ENCODE measurements at places on chromosomes 2 and 18.
A peak's percentile ranks its signal among the peaks of the same experiment; 100 is the strongest.

GRCh38 chr2:108806371-108807113, 20.0 kb downstream of the CCDC138 start:
- no peak for DNase-seq

GRCh38 chr2:24919037-24919505, 966 bp downstream of the ADCY3 start:
- DNase-seq, result peak; percentile 41

DNA sequence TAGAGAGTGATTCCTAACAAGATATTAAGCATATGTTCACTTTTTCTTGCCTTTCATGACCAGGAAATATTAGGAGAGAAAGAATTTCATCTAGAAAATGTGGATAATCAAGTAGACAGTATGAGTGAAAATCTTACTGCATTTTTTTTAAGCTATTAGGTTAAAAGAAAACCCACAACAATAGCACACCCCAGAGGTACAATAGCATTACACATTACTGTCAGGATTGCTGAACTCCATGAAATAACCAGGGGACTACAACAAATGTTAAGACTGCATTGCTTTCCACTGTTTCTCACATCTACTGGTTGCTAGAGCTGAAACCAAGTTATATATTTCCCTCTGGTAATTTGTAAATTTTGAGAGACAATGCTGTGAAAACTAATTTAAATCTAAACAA, 33.7 kb downstream of the KLF7 start:
- DNase-seq, result no peak

- no peak for DNase-seq
These were observed 141.0 kb upstream of the BCL2L11 start for GRCh38 chr2:110979471-110980338.

DNA sequence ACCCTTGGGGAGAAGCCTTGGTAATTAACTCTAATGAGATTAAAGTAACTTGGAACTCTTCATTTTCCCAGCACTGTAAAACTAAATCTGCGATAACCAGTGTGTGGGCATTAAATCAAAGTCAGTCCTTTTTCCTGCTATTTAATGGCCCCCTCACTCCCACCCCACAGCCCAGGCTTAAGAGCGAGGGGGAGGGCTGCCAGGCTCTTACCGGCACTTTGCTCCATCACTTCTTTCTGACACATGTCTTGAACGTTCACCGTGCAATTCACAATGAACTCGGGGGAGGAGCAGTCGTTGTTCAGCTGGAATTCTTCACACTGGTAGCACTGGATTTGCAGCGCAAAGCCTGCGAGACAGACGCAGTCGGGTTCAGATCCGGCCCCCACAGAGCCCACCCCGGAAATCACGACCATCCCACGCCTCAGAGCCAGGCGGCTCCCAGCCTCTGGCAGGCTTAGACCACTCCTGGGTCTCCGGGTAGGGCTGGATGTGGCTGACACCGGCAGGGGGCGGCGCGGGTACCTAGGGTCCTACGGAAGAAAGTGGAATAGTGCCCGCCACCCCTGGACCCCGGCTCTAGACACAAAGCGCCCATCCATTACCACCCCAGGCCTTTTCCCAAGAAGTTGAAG, 1.7 kb downstream of the LYPD1 start:
- DNase-seq, result no peak

GRCh38 chr18:77132369-77133050, at the start of gene MBP:
TSS of gene MBP (minus strand) at chr18:77132783. CDS start at chr18:77105261, 27,522 bp downstream.
- peak; percentile 68 for DNase-seq

DNA sequence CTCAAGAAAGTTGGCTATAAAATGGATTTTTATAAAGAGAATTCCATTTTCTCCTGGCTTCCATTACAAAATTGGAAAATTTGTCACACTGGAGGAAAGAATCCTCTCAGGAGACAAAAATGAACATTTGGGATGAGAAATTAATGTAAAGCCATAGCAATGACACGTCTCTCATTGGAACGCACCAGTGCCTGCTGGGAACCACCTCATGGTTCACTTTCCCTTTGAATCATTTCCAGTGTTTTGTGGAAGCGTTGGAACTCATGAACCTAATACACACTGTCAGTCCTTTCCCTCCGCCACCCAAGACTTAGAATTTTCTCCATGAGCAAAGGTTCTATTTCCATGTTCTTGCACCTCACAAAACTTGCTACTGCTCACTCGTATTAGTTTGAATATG, 21.0 kb upstream of the NRP2 start:
- DNase-seq, result no peak

GRCh38 chr2:119860924-119861323, 101.2 kb downstream of the PTPN4 start:
- DNase-seq, result no peak

DNA sequence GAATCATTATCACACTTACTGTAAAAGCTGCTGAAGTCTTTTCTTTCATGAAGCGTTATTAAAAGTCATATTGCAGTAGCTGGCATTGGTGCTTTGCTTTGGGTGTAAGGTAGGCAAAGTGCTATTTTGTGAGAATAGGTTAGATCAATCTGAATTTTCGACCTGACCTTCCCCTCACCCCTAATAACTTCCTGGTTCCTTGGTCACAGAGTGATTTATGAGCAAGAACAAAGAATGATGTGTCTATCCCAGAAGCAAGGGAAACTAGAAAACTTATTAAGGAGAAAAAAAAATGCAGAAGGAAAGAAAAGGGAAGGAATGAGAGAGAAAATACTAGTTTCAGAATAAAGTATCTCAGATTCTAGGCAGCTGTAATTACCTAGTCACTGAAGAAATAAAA, 163.1 kb upstream of the MEIS1 start:
- DNase-seq, result no peak

GRCh38 chr2:206064077-206064476, 21.9 kb downstream of the INO80D start:
- DNase-seq, result no peak

- DNase-seq, result no peak
These were observed 13.1 kb upstream of the GPR17 start for GRCh38 chr2:127632592-127633489.

GRCh38 chr18:24136967-24137373, 1.9 kb upstream of the CABYR start:
- no peak for DNase-seq

DNA sequence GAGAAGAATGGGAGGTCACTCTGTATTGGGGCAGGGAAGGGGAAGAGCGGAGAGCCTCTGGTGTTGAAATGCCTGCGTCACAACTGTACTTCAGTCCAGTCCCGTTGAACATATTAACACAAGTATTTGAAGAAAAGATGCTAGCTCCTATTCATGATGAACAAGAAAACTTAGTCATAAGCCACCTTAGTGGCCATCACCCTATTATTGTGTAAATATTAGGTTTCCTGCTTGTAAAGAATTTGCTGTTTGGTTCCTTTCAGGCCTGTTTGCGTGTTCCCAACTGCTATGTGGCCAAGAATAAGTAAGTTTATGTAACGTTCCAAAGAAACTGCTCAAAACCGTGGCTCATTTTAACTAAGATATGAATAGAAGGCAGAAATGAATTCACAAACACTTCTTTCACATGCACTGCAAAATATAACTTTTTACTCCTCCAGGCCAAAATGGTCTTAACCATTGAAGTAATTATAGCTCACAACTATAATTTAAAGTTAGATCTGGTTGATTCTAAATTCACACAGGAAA, 204.3 kb downstream of the ZNF385B start:
- no peak for DNase-seq

GRCh38 chr2:144660518-144661316, 140.8 kb upstream of the ZEB2 start:
- DNase-seq, result no peak

DNA sequence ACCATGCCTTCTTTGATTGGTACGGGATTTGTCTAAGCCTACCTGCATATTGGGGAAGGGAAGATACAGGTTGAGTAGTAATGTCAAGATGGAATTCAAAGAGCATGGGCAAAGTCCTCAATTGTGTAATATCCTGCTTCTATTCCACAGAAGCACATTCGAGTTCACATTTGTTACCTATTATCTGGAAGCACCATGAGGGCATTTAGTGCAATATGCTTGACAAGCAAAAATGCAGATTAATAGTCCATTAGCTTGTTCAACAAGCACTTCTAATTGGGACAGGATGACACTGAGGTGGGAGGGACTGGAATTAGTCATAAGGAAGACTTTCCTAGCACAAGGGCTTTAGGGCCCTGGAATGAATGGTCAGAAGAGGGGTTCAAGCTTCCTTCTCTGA, 40.5 kb downstream of the MYO5B start:
- DNase-seq, result no peak

GRCh38 chr2:196293751-196294515, 122.6 kb upstream of the STK17B start:
- no peak for DNase-seq

DNA sequence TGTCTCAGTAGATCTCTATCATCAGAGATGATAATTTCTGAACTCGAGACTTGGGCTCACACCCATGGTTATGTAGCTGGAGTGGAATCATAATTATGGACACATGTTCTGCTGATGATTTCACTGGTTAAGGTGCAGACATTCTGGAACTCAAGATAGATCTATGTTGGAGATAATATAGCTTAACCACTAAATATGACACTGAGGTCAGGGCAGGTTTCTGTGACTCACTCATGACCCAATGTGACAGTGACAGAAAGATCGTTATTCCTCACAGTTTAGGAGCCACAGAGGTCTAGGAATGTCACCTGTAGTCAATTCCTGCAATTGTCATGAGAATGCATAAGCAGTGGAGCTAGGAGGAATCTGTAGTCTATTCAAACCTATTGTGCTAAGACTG, 828.6 kb downstream of the TRIB2 start:
- DNase-seq, result no peak

GRCh38 chr2:30492619-30493018, 45.6 kb downstream of the LCLAT1 start:
- no peak for DNase-seq

DNA sequence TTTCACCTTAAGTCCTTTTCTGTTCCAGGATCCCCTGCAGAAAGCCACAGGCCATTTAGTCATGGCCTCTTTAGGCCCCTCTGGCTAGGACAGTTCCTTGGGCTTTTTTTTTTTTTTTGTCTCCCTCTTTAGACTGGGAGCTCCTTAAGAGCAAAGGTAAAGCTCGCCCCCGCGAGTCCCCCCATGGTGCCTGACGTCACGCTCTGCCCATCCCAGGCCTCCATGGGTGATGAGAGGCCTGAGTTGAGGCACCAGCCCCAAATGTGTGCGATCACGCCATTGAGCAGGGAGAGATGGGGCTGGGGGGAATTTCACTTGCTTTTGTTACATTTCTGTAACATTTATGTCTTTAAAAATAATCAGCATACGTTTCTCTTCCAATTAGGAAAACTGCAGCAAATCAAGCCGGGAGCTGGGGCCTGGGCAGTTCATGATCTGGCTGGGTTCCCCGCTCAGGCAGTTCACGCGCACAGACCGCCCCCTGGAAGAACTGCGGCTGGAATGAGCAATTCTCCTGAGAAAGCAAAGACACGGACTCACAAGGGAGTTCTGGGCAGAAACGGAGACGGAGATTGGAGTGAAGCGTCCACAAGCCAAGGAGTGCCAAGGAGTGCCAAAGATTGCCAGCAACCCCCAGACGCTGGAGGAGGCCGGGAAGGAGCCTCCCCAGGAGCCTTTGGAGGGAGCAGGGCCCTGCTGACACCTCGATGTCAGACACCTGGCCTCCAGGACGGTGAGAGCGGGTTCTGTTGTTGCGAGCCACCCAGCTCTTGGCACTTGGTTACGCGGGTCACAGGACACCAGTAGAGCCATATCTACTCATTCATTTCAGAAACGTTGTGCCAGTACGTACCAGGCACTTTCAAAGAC, 108.4 kb upstream of the ODC1 start:
- no peak for DNase-seq

DNA sequence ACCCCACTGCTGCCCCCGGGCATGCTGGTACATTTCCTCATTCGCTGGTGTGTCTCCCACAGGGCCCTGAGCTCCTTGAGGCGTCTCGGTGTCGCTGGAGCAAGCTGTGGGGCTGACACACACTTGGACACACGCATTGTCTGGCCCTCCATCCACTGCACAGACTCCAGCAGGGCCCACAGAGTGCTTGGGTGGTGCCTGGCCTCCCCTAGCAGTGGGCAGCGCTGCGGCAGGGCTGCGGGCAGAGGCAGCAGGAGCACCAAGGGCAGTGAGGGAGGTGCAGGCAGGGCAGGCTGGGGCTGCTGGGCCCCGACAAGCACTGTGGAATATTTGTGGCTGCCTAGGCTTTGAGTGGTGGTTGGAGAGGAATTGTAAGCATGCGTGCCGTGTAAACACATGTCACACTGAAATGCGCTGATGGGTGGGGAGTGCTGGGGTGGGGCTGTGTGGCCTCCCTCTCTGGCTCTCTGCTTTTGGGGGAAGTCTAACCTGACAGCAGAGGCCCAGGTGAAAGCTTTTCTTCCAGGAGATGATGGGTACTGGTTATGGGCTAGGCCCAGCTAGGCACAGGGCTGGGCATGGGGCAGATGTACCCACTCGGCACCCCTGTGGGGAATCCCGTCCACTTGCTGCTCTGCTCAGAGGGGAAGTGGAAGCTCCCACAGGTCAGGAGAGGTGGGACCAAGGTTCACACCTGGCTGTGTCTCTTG, 55.5 kb upstream of the HS6ST1 start:
- DNase-seq, result no peak

DNA sequence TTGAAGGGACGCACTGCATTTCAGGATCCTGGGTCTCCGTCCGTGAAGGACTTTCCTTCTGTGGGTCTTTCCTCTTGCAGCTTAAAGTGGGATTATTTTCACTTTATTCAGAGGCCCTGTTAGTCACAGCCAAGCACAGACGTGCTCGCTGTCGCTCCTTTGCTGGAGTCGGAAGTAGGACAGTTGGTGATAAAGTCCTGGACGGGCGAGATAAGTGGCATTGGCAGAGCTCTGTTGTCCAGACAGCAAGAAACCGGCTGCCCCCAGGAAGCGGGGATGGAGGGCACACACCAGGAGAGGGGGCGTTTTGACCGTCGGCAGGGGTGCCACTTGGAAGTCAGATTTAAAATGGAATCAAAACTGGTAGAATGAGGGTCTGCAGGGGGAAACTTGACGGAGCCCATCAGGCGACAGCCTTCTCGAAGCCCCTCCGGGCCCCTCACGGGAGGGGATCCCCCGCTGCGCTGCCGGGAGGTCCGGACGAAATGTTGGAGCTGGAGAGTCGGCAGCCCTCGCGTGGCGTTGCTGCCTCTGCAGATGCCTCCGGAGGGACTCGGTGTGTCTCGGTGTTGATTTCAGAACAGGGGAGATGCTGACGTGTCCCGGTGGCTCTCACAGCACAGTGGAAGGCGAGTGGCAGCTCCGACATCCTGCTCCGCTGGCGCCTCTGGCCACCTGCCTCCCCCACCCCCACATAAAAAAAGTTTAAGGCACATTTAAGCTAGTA, 124.2 kb downstream of the NFATC1 start:
- DNase-seq, result no peak

DNA sequence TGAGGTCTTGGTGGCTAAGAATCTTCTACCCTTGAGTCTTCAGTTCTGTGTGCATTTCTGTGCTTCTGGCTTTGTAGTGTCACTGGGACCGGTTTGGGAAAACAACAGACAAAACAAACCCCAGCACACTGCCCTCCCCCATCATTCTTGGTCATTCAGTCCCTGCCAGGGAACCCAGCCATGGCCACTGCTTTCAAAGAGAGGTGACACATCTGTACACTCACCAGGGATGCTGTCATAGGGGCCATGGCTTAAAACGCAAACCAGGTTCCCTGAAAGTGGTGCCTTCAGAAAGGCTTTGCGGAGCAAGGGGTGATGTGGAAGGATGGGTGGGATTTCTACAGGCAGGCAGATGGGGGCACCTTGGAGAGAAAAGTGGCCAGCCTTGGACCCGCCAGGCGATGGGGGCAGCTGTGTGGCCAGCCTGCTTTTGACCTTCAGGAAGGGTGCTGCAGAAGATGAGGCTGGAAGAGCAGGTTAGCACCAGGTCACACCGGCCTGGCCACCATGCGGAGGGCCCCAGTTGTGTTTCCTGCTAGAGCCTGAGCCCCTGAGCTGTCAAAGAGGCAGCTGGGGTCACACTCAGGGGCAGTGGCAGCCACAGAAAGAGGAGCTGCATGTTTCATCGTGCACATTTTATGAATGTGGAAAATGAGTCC, 101.3 kb downstream of the INHBB start:
- DNase-seq, result no peak

Measured in stimulated activated CD8-positive, alpha-beta memory T cell treated with anti-CD3 and anti-CD28 coated beads, Interleukin-7, amount 100 ng/mL, for 4 hours (primary cell).